ENCODE measurements at places on chromosomes 5 and 9. TPM values are rescaled to one million over a fixed set of nuclear protein-coding genes. Genes with fewer than 3 reads are reported as not detected.

GRCh38 chr5:177987326-177987725, 8.7 kb downstream of the PROP1 start:
- H3K4me1 ChIP-seq = no peaks in the 10 kb centered on the region
- no peak for DNase-seq
- H3K4me3 ChIP-seq = no peak overlapping the region
- no peaks in the 10 kb centered on the region for H3K36me3 ChIP-seq
- no peak overlapping the region for H3K27ac ChIP-seq
- peaks cover 69% of the 10 kb centered on the region for H3K27me3 ChIP-seq

DNA sequence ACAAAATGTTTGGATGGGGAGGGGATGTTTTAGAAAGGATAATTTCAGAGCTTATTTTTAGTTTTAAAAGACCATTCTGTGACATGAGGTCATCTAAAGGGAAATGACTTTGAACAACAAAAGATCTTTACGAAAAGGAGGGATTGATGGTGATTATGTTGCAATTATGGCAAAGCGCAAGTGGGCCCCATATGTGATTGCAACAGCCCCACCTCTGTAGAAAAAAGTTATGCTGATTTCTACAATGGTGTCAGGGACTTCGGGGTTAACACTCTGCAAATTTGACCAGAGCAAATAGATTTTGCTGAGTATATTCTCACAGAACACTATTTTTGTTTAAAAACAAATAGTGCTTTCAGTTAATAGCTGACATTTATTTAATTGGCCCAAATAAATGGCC, 312.8 kb downstream of the NSG2 start:
- H3K4me1 ChIP-seq = peaks cover 2% of the 10 kb centered on the region
- H3K4me3 ChIP-seq = no peak overlapping the region
- no peak overlapping the region for H3K27ac ChIP-seq
- no peaks in the 10 kb centered on the region for H3K27me3 ChIP-seq
- DNase-seq = no peak

GRCh38 chr5:38724301-38725030, 121.3 kb upstream of the OSMR start:
- H3K4me1 ChIP-seq = peaks cover 6% of the 10 kb centered on the region
- no peaks in the 10 kb centered on the region for H3K36me3 ChIP-seq
- H3K4me3 ChIP-seq = no peak overlapping the region
- H3K27ac ChIP-seq = no peak overlapping the region
- H3K27me3 ChIP-seq = no peaks in the 10 kb centered on the region
- DNase-seq = no peak

DNA sequence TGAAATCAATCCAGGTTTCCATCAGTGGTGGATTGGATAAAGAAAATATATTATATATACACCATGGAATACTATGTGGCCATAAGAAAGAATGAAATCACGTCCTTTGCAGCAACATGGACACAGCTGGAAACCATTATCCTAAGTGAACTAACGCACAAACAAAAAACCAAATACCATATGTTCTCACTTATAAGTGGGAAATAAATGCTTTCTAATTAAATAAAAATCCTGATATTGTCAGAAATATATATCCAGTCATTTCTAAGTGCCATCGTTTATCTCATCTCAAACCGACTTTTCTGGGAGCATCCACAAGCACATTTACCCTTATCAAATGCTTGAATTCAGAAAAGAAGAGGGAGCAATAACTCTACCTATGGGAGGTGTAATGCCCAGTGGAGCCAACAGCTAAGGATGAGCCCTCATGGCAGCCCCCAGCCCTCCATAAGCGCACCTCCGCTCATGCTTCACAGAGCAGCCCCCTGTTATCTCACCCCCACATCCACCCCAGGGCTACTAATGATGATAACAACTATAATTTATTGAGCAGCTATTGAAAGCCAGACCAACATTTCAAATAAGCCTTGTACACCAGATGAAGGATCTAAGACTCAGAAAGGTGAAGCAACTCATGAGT, 101.7 kb upstream of the SPOCK1 start:
- H3K4me3 ChIP-seq = no peak overlapping the region
- H3K36me3 ChIP-seq = no peaks in the 10 kb centered on the region
- H3K27ac ChIP-seq = no peak overlapping the region
- no peak for DNase-seq
- peaks cover 8% of the 10 kb centered on the region for H3K27me3 ChIP-seq

- no peaks in the 10 kb centered on the region for H3K36me3 ChIP-seq
- no peak overlapping the region for H3K27ac ChIP-seq
- no peaks in the 10 kb centered on the region for H3K4me1 ChIP-seq
- H3K4me3 ChIP-seq = no peak overlapping the region
- no peaks in the 10 kb centered on the region for H3K27me3 ChIP-seq
Observed at GRCh38 chr5:148984345-148984744, 78.5 kb downstream of the SH3TC2 start.

- no peaks in the 10 kb centered on the region for H3K4me1 ChIP-seq
- H3K27ac ChIP-seq = no peak overlapping the region
- no peak for DNase-seq
- no peaks in the 10 kb centered on the region for H3K27me3 ChIP-seq
- no peak overlapping the region for H3K4me3 ChIP-seq
Observed at GRCh38 chr5:36786448-36787012, 90.0 kb upstream of the NIPBL start.

GRCh38 chr5:159030357-159030756, 69.4 kb downstream of the EBF1 start:
- no peak for DNase-seq
- H3K36me3 ChIP-seq = no peaks in the 10 kb centered on the region
- no peak overlapping the region for H3K27ac ChIP-seq

The TRIM14 gene
- 0.89 TPM for total RNA-seq

- no peak for DNase-seq
- no peaks in the 10 kb centered on the region for H3K4me1 ChIP-seq
- no peak overlapping the region for H3K27ac ChIP-seq
- H3K4me3 ChIP-seq = no peak overlapping the region
- no peaks in the 10 kb centered on the region for H3K36me3 ChIP-seq
Observed at GRCh38 chr5:144731786-144732185, 561.1 kb downstream of the KCTD16 start.

DNA sequence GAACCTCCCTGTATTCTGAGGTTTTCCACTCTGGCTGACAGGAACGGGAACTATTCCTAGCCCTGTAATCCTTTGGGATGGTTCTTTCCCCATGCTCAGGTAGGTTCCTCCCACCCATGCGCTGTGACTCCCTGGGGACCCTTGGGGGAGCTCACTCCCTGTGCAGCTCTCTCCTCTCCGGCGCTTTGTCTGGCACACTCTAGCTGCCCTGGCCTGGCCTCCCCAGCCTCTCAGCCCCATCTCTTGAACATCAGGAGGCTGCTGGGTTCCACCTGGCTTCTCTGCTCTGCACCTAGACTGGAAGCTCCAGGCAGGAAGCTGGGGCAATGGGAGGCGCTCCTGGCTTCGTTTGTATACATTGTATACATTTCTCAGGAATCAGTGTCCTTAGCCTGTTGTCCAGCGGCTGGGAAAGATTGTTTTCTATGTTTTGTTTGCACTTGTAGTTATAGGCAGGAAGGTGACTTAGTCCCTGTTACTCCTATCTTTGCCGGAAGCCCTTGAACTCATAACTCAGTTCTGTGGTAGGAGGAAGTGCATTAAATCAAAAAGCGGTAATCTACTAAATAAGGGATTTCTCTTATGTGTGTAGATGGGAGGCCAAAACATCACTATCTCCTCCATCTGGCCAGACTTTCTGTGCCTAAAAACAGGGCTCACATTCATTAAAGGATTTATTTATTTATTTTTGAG, 20.4 kb downstream of the SLC25A25 start:
- no peaks in the 10 kb centered on the region for H3K36me3 ChIP-seq
- H3K4me3 ChIP-seq = no peak overlapping the region
- no peaks in the 10 kb centered on the region for H3K27me3 ChIP-seq
- H3K4me1 ChIP-seq = peaks cover 24% of the 10 kb centered on the region
- no peak overlapping the region for H3K27ac ChIP-seq
- DNase-seq = no peak

DNA sequence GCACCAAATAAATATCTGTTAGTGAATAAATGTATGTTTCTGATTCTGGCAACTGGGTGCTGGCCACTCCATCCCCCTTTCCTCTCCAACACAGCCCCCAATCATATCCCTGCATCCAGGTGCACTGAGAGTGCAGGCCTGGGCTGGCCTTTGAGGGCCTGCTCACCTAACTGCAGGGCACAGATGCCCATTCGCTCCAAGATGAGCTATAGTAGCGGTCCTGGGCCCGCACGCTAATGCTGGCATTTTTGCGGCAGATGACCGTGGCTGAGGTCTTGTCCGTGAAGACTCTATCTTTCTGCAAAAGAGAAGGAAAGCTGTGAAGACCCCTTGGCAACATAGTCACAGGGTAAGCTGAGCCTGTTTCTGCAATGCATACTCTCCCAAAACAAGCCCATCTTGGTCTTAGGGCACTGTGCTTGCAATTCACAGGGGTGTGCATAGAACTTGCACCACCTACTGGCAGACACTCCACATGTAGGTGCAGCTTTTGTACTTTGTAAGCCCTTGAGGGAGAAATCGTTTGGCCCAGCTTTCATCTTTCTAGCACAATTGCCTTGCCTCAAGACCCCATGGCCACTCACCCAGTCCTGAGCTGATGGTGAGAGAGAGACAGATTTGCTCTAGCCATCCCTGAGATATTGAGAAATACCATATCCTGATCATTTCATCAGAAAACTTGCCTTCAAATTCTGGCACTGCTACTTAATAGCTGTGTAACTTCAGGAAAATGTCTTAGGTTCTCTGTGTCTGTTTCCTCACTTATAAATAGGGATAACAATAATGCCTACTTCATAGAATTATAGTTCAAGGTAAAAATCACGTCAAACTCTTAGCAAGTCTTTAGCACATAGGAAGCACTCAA, 13.5 kb downstream of the IL12B start:
- H3K27me3 ChIP-seq = peaks cover 11% of the 10 kb centered on the region
- no peak overlapping the region for H3K27ac ChIP-seq
- no peak overlapping the region for H3K4me3 ChIP-seq

DNA sequence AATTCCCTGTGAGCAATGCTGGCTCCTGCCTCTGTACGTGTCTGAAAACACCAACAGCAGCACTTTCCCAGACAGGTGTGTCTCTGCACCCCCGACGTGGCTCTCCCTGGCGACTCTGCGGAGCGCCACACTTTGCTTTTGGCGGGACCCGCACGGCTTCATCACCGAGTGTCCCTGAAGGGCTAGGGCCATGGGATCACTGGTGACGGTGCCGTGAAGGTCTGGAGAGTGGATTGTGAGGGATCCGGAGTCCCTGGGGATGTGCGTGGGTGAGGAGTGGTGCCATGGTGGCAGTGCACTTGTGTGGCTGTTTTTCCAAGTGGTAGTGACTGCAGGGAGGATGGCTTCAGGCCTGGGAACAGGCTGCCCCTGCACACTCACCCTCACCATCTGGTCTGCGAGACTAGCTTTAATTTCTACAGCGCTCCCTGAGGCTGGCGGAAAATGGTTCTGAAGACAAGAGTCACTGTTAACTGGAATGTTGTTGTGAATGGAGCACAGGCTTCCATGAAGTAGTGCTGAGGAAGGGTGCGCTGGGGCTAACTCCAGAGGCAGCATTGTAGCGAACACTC, 3.2 kb downstream of the NKD2 start:
- peak; percentile 13 for DNase-seq
- peaks cover 11% of the 10 kb centered on the region for H3K27me3 ChIP-seq
- no peaks in the 10 kb centered on the region for H3K36me3 ChIP-seq

The BDP1 gene
- 16.6 TPM for total RNA-seq

GRCh38 chr5:159504106-159504856, 174.0 kb upstream of the IL12B start:
- no peak for DNase-seq
- H3K27me3 ChIP-seq = no peaks in the 10 kb centered on the region
- H3K27ac ChIP-seq = peak overlapping the region; percentile 76
- no peak overlapping the region for H3K4me3 ChIP-seq
- H3K36me3 ChIP-seq = no peaks in the 10 kb centered on the region

The TSSK1B gene
- total RNA-seq = not detected

The SLC6A19 gene
- not detected for total RNA-seq

The FOXI1 gene
- total RNA-seq = not detected

DNA sequence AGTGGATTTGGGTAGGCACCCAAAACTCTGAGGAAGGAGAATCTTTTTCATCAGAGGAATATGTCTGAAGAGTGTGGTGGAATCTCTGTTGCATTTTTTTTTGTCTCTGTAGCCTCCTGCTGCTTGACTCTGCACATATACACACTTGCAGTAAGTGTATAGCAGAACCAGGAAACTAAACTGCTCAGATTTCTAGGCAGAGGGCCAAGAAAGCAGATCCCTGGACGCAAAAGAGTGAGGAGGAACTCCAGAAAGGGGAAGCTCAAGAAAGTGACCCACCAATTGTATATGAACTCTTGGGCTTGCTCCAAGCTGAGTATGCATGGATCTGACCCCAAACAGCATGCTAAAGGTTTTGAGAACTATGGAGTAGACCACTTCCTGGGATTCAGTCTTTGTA, 181.8 kb downstream of the GADD45G start:
- H3K27me3 ChIP-seq = no peaks in the 10 kb centered on the region
- H3K36me3 ChIP-seq = no peaks in the 10 kb centered on the region
- DNase-seq = no peak
- H3K4me3 ChIP-seq = no peak overlapping the region
- peaks cover 5% of the 10 kb centered on the region for H3K4me1 ChIP-seq

DNA sequence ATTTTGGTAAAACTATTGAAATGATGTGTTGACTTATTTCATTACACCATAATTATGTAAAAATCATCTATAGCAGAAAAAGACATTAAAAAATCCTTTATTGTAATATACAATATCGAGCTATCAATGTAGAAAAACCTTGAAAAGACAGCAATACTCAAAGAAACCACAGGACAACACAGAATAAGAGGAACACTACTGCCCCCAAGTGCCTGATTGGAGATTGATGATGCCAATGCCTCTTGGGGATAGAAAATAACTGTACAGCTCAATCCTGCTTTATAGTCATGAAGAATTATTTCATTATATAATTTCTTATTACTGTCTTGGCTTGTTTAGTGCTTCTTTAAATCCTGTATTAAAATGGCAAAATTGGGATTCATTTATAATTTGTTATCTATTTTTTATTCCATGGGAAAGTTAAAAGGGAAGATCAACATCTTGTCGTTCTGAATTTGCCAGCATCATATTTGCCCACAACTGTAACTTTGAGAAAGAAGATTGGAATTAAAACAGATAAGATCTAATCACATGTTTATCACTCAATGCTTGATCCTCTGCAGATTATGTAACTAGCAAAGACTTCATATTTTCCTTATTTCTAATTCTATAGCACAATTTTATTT, 337.5 kb downstream of the CDH9 start:
- no peaks in the 10 kb centered on the region for H3K36me3 ChIP-seq
- no peaks in the 10 kb centered on the region for H3K27me3 ChIP-seq
- no peak for DNase-seq
- H3K4me1 ChIP-seq = no peaks in the 10 kb centered on the region
- no peak overlapping the region for H3K4me3 ChIP-seq
- H3K27ac ChIP-seq = no peak overlapping the region

GRCh38 chr5:96017951-96018350, 56.3 kb upstream of the ELL2 start:
- H3K27me3 ChIP-seq = no peaks in the 10 kb centered on the region
- no peaks in the 10 kb centered on the region for H3K4me1 ChIP-seq
- DNase-seq = no peak
- no peaks in the 10 kb centered on the region for H3K36me3 ChIP-seq
- H3K27ac ChIP-seq = no peak overlapping the region
- no peak overlapping the region for H3K4me3 ChIP-seq

GRCh38 chr5:161027763-161028162, 175.8 kb upstream of the ATP10B start:
- H3K36me3 ChIP-seq = no peaks in the 10 kb centered on the region
- DNase-seq = no peak
- H3K4me1 ChIP-seq = no peaks in the 10 kb centered on the region

GRCh38 chr5:140690376-140690932, 716 bp downstream of the HARS1 start:
- H3K4me1 ChIP-seq = peaks cover 28% of the 10 kb centered on the region
- no peaks in the 10 kb centered on the region for H3K27me3 ChIP-seq
- no peak for DNase-seq
- H3K4me3 ChIP-seq = peak overlapping the region; percentile 87
- peak overlapping the region; percentile 84 for H3K27ac ChIP-seq
